ENCODE measurements at places on chromosomes 3 and 15.

GRCh38 chr3:71582612-71583565, 639 bp downstream of the FOXP1 start:
- DNase-seq: peak; percentile 75

- peak; percentile 7 for DNase-seq
Observed at GRCh38 chr3:66195347-66195783, 25.4 kb upstream of the SLC25A26 start.

DNA sequence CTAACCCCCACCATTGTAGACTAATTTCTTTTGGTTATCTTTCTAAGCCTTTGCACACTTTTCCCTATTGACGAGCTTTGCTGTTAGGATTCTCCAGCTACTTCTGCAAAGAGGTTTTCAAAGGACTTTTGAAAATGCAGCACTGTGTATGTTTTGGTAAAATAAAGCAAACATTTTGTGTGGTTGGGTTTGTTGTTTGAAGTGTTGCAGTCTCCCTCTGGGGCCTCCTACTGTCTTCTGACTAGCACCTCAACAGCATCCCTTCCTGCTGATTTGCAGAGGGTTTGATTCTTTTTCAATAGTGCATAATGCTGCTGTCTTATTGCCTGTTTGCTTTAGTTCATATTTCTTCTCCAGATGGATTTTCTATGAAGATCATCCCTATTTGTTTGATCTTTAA, 775.1 kb upstream of the CFAP20DC start:
- DNase-seq: no peak

GRCh38 chr3:37183976-37184375, 9.6 kb upstream of the LRRFIP2 start:
- no peak for DNase-seq

DNA sequence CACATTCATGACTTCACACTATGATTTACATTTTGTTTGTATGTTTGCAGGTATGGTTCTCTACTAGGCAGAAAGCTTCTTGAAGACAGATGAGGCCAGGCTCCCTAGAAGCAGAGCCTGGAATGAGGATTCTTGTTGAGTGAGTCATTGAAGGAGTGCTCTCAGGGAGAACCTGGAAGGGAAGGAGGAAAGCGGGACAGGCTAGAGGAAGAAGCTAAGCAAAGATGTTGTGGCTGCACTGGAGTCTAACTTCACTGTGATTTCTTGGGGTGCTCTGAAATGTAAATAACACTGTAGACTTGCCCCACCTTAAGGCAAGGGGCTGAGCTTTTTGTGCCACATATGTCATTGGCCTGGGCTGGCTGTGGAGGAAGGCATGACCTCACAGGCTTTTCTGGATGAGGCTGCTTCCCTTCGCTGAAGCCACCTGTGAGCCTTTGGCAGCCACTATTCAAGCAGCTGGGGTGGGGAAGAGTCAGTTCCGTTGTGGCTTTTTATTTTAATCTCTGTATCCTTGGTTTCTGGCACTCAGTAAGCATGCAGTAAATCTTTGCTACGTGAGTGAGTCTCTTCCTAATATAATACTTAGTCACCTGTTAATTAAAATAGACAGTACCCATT, 307.3 kb downstream of the SV2B start:
- DNase-seq: peak; percentile 8

- DNase-seq: no peak
Observed at GRCh38 chr3:180959691-180960090, 29.8 kb downstream of the DNAJC19 start.

- DNase-seq: no peak
Observed at GRCh38 chr3:174596447-174596982, 262.6 kb upstream of the NAALADL2 start.

GRCh38 chr15:55835866-55836265, 92.9 kb upstream of the PRTG start:
- DNase-seq: no peak

- DNase-seq: no peak
Observed at GRCh38 chr3:15287565-15288330, 44.6 kb downstream of the SH3BP5 start.

- DNase-seq: no peak
Observed at GRCh38 chr3:194565597-194566190, 67.5 kb downstream of the TMEM44 start.

DNA sequence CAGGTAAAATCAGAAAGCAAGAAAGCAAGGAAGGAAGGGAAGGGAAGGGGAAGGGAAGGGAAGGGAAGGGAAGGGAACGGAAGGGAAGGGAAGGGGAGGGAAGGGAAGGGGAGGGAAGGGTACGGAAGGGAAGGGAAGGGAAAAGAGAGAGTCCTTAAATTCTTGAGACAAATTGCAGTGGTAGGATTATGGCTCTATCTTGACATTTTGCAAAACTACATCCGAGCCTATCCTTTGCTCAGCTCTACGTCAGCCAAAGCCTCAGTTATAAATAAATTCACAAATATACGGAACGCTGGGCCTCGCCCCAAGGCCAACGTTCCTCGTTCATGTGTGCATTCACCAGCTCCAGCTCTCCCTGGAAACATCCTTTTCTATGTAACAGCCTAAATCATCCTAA, 25.5 kb upstream of the HES1 start:
- no peak for DNase-seq

GRCh38 chr15:64246364-64247189, 83.8 kb upstream of the PPIB start:
- DNase-seq: peak; percentile 70

DNA sequence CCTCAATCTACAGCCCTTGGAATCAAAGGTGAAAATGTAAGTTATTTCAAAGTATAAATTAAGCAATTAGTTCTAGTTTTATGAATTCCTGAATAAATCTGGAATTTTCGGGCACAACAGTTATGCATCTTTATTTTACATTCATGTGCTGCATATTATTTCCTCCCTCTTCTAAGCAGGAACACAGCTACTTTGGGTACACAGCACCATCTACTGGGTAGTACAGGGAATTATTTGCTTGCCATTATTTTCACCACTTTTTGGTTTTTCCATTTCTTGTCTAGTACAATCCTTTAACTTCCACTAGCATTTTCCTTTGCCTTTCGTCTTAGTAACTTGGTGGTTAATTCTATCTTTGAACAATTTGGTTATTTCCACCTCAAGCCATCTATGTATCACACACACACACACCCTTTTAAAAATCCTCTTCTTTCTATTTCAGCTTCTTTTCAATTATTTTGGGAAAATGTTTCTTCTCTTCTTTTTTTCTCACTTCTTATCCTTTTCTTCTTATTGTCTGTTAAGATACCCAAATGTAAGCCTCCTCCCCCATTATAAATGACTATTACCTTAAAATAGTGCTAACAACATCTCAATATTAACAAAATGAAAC, 451.0 kb downstream of the MFSD1 start:
- no peak for DNase-seq

- DNase-seq: no peak
Observed at GRCh38 chr3:49930922-49931321, 1.3 kb upstream of the MON1A start.

DNA sequence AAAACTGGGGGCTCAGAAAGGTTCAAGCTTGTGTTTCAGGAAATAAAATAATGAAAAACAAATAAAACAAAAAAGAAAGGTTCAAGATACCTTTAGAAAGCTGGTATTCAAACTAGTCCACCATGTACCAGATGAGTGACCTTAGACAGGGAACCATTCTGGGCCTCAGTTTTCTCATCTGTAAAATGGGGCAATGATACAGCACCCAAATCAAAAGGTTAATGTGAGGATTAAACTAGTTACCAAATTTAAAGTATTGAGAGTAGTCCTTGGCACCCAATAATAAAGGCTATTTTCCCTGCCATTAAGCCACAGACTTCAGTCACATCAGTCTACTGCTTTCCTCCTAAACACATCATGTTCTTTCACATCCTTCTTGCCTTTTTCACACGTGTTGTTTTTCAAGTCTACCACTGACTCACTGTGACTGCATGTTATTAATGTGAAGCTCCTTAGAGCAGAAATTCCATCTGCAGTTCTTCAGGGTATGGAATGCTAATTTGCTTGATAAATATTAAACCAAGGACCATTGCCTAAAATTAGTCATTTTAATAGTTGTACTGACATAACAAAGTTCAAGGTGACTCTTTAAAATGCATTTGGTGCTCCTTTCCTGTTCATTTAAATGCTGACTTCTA, 19.9 kb downstream of the TAMM41 start:
- DNase-seq: no peak

- no peak for DNase-seq
Observed at GRCh38 chr15:75112278-75112847, 89.0 kb downstream of the PPCDC start.

- no peak for DNase-seq
Observed at GRCh38 chr3:102074946-102075345, 225.6 kb downstream of the NFKBIZ start.

GRCh38 chr3:123155471-123156011, 46.2 kb upstream of the SEC22A start:
- no peak for DNase-seq

DNA sequence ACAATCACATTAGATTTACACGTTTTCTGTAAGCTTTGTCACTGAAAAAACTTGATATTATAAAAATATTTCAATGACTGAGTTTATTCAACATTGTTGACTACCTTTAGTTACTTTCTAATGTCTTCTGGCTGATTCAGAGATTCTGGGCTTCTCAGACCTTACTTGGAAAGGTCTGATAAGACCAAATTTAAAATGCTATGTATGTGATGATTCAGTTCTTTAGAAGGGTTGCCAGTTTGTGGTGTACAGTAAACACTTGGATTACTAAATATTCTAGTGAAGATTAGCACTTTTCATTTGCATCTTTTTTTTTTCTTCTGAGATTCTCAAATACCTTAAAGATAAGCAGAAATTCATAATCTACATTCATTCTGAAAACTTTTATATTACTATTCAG, 49.8 kb downstream of the SGO1 start:
- DNase-seq: no peak

GRCh38 chr3:9784965-9785364, 7.3 kb downstream of the TADA3 start:
- no peak for DNase-seq

GRCh38 chr3:152443212-152444023, 174.7 kb downstream of the MBNL1 start:
- DNase-seq: no peak

Measured in stimulated activated CD4-positive, alpha-beta T cell treated with anti-CD3 and anti-CD28 coated beads, Interleukin-1b, Interleukin-23, amount 100 ng/mL, for 48 hours (primary cell).